ENCODE measurements at places on chromosomes 7 and 10.

- peak; percentile 16 for DNase-seq
Observed at GRCh38 chr10:63430091-63430998, 35.4 kb downstream of the JMJD1C start.

GRCh38 chr7:104929921-104930320, 84.1 kb upstream of the KMT2E start:
- DNase-seq = no peak

DNA sequence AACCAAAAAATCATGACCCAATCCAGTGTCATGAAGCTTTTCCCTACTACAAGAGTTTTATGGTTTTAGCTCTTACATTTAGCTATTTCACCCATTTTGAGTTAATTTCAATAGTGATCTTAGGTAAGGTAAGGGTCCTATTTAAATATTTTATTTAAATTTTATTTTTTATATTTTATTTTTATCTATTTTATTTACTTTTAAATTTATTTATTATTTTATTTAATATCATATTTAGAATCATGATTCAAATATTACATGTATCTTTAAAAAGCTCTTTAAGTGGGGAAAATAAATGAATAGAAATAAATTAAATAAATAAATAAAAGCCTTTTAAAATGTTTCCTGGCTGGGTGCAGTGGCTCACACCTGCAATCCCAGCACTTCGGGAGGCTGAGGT, 276.0 kb downstream of the SKIDA1 start:
- DNase-seq = no peak

GRCh38 chr10:11626071-11626470, 14.6 kb upstream of the USP6NL start:
- DNase-seq = no peak

GRCh38 chr7:28623105-28623730, 210.9 kb downstream of the CREB5 start:
- DNase-seq = peak; percentile 48

- peak; percentile 41 for DNase-seq
Observed at GRCh38 chr10:3482200-3482993, 302.6 kb downstream of the KLF6 start.

DNA sequence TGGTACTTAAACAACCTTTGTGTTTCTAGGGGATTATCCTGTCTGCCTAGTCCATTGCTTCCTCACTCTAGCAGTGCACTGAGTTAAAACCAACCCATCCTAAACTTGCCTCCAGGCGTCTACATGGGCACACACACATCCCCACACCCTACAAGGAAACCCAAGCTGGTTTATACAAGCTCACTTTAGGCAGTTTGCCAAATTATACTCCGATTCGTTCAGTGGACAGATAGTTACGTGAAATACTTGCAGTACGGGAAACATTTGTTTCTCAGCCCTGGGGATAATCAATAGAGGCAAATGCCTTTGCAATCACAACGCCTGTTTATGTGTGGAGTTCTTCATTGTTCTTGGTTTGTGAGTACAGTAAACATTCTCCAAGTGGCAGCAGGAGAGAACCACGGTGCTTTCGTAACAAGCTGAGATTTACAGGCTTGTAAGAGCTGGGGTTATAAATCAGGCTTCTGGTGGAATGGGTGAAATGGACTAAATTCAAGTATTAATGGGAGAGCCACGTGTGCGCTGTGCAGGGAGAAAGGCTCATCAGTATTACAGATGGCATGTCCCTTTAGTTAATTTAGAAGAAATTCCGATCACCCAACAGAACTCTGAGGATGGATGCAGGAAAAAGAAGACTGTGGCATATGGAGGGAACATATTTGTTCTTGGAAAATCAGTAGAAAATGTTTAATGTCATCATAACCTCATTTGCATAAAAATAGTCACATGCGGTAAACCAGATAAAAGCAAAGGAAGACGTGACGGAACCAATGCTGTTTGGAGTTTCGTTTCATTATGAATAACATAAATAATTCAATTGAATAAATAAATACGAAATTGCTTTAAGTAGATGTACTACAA, 217.1 kb downstream of the GALNT17 start:
- DNase-seq = no peak

DNA sequence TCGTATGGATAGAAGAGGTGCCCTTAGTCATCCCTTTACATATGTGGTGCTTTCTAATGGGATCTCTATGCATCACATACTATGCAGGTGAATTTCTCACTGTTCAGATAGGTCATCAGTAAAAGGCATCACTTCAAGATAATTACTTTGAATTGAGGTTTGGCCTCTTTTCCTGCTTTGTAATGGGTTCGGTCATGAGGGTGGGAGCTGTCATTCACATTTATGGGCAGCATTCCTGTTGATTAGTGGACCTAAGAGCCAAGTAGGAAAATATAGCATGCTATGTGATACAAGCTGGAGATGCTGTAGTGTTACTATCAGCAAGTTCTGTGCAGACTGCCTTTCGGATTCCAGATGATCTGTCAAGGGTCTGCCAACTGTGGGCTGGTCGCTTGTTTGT, 156.3 kb downstream of the LCOR start:
- no peak for DNase-seq

GRCh38 chr7:93765475-93765874, 125.1 kb downstream of the TFPI2 start:
- no peak for DNase-seq

GRCh38 chr7:159156436-159157245, 12.0 kb upstream of the VIPR2 start:
- DNase-seq = no peak

GRCh38 chr7:17815318-17815717, 125.0 kb downstream of the SNX13 start:
- no peak for DNase-seq

DNA sequence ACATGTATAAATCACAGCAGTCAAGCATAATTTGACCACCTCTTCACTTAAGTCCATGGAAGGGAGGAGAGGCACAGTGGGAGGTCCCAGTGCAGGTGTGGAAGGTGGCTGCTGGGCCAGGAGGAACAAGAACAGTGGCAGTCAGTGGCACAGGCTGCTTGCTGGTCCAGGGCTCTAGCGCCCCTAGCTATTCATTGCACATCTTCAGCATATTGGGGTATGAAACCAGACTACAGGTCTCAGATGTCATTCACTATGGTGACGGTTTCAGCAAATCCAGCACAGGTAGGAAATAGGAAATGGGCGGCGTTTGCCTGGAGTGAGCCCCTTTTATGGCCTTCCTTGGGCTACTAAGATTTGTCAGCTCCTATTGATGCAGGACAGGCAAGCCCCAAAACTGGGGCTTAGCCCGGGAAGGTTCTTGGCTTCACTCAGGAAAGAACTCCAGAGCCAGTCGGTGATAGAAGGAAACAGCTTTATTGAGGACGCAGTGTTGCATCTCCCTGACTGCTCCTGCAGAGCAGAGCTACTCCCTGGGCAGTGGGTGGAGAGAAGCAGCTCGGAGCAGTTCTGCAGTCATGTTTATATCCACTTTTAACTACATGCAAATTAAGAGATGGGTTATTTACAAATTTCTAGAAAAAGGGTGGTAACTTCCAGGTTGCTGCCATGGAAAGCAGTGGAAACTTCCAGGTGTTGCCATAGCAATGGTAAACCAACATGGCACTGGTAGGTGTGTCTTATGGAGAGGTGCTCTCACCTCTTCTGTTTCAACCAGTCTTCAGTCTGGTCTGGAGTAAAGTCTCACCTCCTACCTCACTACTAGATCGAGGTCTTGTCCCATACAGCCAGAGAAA, 608.8 kb downstream of the PARD3 start:
- DNase-seq = no peak

GRCh38 chr10:32253276-32253675, 93.7 kb downstream of the EPC1 start:
- DNase-seq = no peak

DNA sequence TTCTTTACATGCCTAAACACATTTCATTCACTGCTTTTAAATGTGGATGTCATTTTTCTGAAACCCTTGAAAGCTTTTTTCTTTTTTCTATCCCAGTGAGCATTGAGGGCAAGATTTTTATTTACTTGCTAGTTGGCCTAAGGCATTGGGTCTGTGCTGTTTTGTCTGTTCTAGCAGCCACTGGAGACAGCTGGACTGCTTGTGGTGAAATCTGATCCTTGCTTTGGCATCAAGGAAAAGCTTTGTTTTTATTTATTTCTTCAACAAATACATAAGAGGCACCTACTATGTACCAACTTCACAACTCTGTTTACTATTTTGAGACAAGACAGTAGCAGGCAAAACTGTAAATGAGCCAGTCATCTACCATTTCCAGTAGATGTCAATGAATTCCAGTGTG, 28.4 kb upstream of the PDLIM1 start:
- DNase-seq = no peak

GRCh38 chr7:135102372-135102771, 45.5 kb upstream of the TMEM140 start:
- DNase-seq = no peak

DNA sequence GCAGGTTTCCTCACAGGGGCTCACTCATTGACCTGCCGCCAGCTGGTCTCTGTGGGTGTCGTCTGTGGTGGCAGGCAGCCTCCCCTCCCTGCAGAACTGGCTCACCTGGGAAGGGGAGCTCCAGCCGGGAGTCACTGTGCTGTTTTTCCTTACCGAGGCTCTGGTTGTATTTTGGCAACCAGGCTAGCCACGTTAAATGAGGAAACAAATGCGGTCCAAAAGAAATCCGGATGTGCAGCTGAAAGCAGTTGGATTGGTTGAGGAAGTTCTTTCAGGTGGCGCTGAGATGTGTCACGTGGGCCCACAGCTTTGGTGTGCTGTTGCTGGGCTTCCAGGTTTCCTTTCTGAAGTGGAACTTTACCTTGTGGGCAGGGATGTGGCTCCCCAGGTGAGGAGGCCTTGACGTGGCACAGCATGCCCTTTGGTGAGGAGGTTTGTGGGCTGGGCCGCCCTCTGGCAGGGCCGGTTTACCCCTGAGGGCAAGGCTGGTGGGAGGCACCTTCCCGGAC, 14.2 kb downstream of the MTURN start:
- no peak for DNase-seq

GRCh38 chr10:78972160-78972946, 96.4 kb upstream of the ZMIZ1 start:
- peak; percentile 88 for DNase-seq

GRCh38 chr10:99084161-99084560, 151.5 kb downstream of the HPSE2 start:
- DNase-seq = no peak

DNA sequence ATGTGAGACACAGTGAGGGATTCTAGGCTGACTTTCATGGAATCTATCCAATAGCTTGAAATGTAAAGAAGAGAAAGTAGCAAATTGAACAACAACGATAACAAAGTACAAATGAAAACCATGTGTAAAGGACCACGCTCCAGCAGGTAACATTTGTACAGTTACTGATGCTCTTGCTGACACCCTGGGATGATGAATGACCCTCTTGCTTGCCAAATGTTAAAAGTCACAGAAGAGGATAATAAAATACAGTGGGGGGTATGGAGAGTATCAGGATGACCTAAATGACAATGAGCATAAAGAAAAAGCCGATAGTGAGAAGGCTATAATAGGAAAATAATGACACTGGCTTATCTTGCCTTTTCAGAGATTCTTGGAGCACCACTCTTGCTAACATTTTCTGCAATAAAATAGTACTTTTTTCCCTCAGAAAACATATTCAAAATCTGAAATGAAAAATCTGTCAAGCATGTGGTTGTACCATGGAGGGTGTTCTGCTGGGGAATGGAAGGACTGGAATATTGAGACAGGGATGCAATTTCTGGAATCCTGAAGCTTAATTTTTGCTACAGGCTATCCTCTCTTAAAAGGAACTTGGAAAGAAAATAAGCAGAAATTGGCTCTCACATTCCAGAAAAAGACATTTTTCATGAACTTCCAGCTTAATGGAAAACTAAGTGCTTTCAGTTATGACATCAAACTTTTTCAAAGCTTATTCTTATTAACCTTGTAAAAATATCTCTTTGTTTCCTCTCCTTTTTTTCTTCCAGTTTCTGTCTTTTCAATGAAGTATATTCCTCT, 303.2 kb upstream of the GHITM start:
- no peak for DNase-seq

GRCh38 chr10:60414111-60414510, 24.4 kb upstream of the ANK3 start:
- DNase-seq = no peak

DNA sequence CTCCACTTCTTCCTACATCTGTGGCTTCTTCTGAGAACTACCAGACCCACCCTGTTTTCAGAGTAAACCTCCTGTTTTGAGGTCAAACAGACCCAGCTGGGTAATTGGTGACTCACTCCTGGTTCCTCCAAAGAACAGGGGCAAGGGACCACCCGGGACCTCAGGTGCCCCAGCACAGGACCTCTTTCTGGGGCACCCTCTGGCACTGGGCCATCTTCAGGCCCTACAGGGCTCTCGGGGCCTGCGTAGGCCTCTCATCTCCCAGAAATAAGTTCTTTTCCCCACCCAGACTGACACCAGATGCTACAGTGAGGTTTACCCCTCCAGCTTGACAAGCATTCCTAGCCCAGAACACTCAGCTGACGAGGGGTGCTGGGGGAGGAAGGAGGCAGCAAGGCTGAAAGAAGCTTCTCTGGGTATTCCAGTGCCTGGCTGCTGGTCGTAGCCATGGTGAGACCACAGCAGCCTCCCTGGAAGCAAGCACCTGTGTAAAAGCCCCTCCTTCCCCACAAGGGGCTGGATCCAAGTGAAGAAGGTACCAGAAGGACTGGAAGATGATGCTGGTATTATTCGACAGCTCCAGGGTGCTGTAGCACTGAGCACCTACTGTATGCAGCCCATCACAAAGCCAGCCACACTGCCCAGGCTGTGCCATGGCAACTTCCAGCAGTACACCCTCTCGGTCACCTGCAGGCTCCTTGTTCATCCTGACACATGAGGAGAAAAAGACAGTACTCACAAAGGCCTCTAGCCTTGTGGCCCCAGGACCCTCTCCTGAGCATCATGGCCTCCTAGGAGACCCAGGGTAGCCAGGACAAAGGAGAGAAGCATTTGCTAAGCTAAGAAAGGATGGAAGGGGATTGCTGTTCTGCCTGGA, 47.4 kb downstream of the ALOX5 start:
- DNase-seq = no peak

GRCh38 chr10:78742730-78743615, 325.8 kb upstream of the ZMIZ1 start:
- DNase-seq = no peak

- DNase-seq = no peak
Observed at GRCh38 chr7:128692623-128693270, 20.7 kb downstream of the GARIN1A start.

GRCh38 chr10:78424723-78425122, 391.1 kb downstream of the RPS24 start:
- no peak for DNase-seq

- DNase-seq = no peak
Observed at GRCh38 chr7:28430616-28431015, 18.3 kb downstream of the CREB5 start.

- peak; percentile 51 for DNase-seq
Observed at GRCh38 chr10:126387041-126387921, 996 bp downstream of the ADAM12 start.

GRCh38 chr10:76581506-76582256, 1055.9 kb downstream of the KCNMA1 start:
- no peak for DNase-seq

DNA sequence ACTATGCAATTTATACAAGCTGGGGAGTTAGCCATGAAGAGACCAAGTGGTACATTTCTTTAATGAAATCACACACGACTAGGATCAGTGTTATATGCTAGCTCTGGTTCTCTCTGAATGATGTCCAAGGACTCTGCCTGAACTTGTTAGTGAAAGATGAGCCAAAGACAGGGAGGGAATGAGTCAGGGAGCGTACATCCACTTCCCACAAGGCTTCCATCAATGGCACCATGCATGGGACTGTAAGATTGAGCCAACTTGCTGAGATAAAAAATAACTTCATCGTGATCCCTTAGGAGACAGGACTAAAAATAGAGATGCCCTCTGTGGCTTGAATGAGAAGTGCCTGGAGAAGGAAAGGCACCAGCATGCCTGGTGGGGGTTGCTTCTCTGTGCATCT, 629.7 kb downstream of the ACTR3B start:
- DNase-seq = no peak

GRCh38 chr7:80843018-80843677, 75.7 kb downstream of the SEMA3C start:
- DNase-seq = no peak

All from suppressor macrophage treated with lipopolysaccharide for 4 hours (primary cell).